ENCODE measurements at places on chromosomes 7 and 10.

GRCh38 chr10:112896273-112896672, 53.8 kb upstream of the TCF7L2 start:
- DNase-seq = no peak

DNA sequence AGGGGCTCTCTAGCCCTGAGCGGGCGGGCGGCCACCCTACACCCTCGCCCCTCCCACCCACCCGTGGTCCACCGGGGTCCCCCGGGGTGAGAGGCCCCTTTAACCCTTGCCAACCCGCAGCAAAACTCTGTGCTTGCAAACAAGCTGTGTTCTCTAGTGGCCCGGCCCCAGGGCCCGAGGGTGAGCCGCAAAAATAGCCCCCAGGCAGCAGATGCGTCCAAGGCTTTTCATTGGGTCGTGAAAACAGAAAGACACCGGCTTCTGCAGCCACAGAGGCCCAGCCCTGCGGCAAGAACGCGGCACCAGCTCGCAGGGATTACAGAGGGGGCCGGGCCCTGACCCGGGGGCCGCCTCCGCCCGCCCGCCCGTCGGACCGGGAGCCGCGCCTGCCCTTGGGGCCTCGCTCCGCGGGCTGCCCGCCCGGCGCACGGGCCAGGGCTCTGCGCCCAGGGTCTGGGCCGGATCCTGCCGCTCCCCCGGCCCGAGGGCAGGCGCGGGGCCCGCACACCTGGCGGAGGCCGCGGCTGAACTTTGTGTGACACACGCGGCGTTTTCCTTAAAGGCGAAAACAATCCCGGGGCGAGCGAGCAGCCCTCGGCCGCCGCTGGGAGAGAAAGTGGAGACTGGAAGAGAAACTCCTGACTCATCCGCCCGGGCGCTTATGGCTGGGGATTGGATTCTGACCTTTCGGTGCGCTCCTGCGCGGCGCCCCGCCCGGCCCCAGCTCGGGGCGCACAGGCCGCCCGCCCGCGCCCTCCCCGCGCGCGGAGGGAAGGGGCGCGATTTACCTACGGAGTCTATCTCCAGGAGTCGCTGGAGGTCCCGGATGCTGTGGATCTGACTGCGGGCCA, 2.8 kb downstream of the PDGFA start:
- DNase-seq = no peak

DNA sequence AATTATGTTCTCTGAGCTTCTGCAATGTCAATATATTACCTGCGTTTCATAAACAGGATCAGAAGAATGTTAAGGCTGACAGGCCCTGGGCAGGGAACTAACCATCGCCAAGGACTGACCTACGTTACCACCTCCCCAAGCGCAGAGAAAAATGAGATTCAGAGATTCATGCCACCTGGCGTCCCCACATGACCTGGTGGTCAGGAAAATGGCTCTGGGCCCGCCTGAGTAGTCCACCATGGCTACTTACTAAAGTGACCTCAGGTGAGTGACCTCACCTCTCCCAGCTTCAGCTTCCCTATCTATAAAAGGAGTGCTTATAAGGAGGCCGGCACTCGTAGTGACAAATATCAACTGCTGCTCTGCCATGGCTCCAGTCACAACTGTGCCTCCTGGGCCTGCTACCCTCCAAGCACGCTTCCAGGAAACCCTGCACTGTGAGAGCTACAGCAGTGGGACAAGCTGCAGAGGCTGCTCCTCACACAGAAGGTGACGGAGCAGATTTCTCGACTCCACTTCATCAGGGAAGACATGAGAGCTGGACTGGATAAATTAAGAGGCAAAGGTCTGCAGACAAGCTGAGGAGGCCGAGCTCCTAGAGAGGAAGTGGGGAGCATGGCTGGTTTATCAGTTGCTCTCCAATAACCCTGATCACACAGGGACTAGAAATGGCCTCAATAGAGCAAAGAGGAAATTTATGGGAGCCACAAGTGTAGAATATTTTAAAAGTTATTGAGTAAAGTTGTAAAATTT, 103.0 kb downstream of the RNF216 start:
- no peak for DNase-seq

DNA sequence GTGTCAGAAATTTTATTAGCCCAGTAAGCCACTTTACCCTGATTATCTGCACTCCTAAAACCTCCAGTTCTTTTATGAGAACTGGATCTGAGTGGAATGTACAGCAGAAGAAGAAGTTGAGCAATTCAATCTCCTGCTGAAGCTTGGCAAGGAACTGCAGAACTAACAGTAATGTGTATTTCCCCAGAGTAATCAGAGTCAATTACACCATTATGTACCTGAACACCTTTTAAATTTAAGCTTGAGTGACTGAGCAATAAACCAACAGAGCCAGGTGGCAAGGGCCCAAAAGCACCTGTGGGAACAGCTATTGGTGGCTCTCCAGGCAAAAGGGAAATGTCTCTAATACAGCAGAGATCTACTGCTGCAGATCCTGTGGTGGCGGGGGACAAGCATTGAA, 40.1 kb upstream of the AKR1C2 start:
- no peak for DNase-seq

GRCh38 chr7:117755136-117755535, 118.1 kb downstream of the CTTNBP2 start:
- no peak for DNase-seq

GRCh38 chr7:156305351-156305750, 335.2 kb upstream of the RNF32 start:
- DNase-seq = no peak

- no peak for DNase-seq
Observed at GRCh38 chr7:41811941-41812340, 109.1 kb upstream of the INHBA start.

DNA sequence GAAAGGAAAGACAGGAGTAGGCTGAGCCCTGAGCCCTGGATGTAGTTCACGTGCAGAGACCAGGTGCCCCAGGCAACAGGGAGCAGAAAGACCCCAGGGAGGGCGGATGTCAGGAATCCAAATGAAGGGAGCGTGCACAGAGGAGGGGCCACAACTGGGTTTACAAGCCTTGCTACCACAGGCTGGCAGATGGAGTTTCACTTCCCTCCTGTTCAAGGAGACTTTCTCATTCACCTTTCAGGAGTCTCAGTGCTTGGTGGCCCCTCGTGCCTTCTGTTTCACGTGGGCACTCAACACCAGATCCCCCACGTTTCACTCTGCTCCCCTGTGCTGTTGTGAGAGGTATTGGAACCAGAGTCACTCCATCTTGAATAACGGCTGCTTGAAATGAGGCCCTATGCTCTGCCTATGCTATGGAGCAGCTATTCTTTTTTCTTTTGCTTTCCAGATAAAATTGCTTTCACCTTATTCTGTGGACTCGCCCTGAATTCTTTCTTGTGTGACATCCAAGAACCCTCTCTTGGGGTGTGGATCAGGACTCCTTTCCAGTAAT, 601.4 kb upstream of the IGFBP3 start:
- DNase-seq = no peak

GRCh38 chr10:87093632-87094372, 841 bp downstream of the GLUD1 start:
- peak; percentile 76 for DNase-seq

DNA sequence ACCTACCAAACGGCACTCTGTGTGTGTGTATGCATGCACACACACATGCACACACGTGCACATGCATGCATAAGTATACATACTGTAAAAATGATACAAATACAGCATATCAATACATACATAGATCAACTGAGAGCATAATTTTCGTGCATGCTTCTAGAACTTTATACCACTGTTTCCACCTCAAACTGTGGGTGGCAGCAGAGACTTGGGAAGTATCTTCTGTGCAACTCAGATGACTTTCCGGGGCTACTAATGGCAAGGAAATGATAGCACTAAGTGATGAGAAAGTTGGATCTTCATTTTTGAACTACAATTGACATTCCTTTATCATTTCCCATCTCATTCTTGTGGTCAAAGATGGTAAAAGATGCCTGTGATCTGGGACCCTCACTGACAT, 570.7 kb downstream of the REEP3 start:
- no peak for DNase-seq

GRCh38 chr10:110651044-110651958, 7.2 kb downstream of the RBM20 start:
- DNase-seq = no peak

Data from CD4-positive, alpha-beta T cell (primary cell).